ENCODE measurements at places on chromosomes 4 and X. TPM values are rescaled to one million over a fixed set of nuclear protein-coding genes. Genes with fewer than 3 reads are reported as not detected.

The ADGRG2 gene
- total RNA-seq: not detected

The RAI2 gene
- total RNA-seq: under 0.01 TPM

The ERCC6L gene
- under 0.01 TPM for total RNA-seq

The CRMP1 gene
- under 0.01 TPM for total RNA-seq

The ADAM29 gene
- total RNA-seq: not detected

The ANOS1 gene
- 1.1 TPM for total RNA-seq

The LRAT gene
- total RNA-seq: not detected

The CYLC1 gene
- total RNA-seq: not detected

The DSPP gene
- not detected for total RNA-seq

The MAP7D2 gene
- 0.22 TPM for total RNA-seq

The TLR10 gene
- not detected for total RNA-seq

The GSX2 gene
- not detected for total RNA-seq

The COL4A5 gene
- 90.6 TPM for total RNA-seq

The DMP1 gene
- total RNA-seq: not detected
